ENCODE measurements at places on chromosomes 12 and 14. TPM values are rescaled to one million over a fixed set of nuclear protein-coding genes. Genes with fewer than 3 reads are reported as not detected.

The CCDC177 gene
- 2.9 TPM for total RNA-seq

The SLC7A8 gene
- total RNA-seq = 209 TPM

The TMPRSS12 gene
- not detected for total RNA-seq

The ZBTB42 gene
- total RNA-seq = 2.8 TPM

The CCDC196 gene
- total RNA-seq = not detected

The MDGA2 gene
- total RNA-seq = 1.1 TPM

The STYK1 gene
- 1.6 TPM for total RNA-seq

The SOAT2 gene
- total RNA-seq = not detected

The HOXC12 gene
- not detected for total RNA-seq

The CSRP2 gene
- total RNA-seq = 228 TPM

The RNASE2 gene
- total RNA-seq = not detected

The TEX22 gene
- 0.82 TPM for total RNA-seq

The SIX6 gene
- total RNA-seq = not detected

The PLEKHG7 gene
- total RNA-seq = not detected

The ABCC9 gene
- not detected for total RNA-seq

The AQP2 gene
- not detected for total RNA-seq

The KRT74 gene
- total RNA-seq = not detected

The TEX52 gene
- total RNA-seq = not detected

The RTN1 gene
- 2.8 TPM for total RNA-seq

The CCDC175 gene
- 0.19 TPM for total RNA-seq

The LRFN5 gene
- 5.4 TPM for total RNA-seq

The PMCH gene
- total RNA-seq = not detected

The NDRG2 gene
- 27.2 TPM for total RNA-seq

The POTEG gene
- total RNA-seq = not detected

The CD163 gene
- total RNA-seq = not detected

All from H1 (cell line).